ENCODE measurements at places on chromosomes 5 and 9.

- DNase-seq, result no peak
Measured at GRCh38 chr5:98175474-98175873, 598.0 kb upstream of the RGMB start.

DNA sequence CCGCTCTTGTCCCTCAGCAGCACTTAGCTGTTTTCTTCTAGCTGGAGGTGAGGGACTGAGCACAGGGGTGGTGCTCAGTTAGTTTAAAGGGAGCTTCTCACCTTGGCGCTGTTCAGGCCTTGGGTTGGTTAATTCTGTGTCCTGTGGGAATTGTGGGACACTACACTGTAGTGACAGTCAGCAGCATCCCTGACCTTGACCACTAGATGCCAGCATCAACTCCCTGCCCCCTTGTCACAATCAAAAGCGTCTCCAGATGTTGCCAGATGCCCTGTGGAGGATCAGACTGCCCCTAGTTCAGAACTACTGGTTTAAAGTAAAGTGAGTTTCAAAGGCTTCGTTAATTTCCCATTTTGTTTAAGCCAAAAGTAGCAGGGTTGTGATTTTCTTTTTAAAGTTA lies 65.5 kb upstream of the DMRT3 start:
- DNase-seq, result peak; percentile 19

GRCh38 chr5:9194509-9194908 lies 351.4 kb downstream of the SEMA5A start:
- no peak for DNase-seq

DNA sequence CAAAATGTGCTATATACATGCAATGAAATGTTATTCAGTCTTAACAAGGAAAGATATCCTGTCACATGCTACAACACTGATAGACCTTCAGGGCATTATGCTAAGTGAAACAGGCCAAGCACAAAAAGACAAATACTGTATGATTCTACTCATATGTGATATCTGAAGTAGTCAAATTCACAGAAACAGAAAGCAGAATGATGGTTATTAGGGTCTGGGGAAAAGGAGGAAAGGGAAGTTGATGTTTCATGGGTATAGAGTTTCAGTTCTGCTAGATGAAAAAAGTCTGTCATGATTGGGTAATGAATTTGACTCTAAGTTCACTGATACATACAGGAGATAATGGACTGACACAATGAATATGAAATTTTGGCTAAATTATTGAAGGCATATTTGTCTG lies 11.2 kb upstream of the RIC1 start:
- DNase-seq, result no peak

DNA sequence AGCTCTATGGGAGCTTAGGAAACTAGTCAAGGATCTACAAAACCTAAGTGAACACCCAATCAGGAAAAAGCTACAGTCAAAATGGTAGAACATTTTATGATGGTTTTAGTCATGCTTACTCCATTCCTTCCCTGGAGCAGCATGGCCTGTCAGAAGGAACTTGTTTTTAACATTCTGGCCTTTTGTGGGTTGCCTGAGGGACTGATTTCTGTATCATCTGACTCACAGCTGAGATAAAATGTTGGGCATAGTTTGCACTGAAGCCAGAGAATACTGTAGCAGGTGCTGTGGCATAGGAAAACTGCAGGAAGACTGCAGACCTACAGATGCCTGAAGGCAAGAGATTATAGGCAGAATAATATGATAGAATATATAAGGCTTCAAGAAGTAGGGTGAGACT lies 719.6 kb upstream of the GRAMD2B start:
- DNase-seq, result no peak

GRCh38 chr9:15549611-15550010 lies 3.2 kb upstream of the CCDC171 start:
- DNase-seq, result no peak

GRCh38 chr5:178274781-178275537 lies 42.4 kb upstream of the PHYKPL start:
- DNase-seq, result no peak

DNA sequence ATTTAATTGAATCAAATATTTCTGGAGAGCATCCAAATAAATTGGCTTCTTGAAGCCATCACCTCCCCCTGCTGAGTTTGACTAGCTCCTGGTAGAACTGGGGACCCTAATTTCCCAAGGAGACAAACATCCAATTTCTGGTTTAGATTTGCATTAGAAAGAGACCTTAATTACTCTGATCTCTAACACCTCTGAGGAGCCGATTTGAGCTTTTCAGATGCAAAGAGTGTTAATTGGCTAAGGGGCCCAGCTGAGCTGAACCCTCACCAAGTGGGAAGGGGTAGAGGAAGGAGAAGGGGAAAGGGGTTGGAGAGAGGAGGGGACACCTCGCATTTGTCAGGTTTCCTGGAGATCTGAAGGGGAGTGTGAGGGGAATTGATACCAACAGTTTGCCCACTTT lies 145.4 kb upstream of the SHB start:
- peak; percentile 59 for DNase-seq

- DNase-seq, result no peak
Measured at GRCh38 chr5:98698359-98698758, 75.1 kb upstream of the RGMB start.

DNA sequence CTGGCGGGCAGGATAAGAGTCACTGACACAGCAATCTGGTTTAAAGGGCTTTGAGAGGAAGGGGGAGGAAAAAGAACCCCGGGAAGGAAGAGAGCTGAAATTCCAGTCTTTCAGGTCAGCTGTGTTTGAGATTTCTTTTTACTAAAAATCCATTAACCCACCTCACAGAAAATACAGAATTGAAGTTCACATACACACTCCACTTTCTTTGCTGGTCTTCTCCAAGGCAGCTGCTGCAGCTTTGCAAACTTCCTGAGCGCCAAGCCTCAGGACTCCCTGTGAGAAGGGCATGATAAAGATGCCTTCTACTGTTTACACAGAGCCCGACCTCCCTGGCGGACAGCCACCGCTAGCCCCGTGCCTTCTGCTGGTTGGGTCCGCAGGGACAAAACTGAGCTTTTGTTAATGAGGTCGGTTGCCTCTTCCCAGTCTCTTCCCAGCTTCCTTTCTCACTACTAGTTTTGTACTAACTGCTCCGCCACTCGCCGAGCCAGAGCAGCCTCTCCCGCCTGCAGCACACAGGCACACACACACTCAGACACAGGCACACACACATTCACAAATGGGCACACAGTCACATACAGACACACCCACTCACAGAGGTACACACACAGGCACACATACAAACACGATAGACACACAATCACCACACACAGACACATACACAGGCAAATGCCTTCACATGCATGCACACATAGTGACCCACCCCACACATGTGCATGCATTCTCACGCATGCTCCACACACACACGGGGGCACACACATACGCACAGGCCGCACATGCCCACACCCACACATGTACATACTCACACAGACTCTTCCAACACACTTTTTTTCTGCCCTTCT lies at the start of gene FREM1:
TSS of gene FREM1 (minus strand) at position 468 of the 845 bp plus-strand sequence. CDS start 41,451 bp downstream, outside the sequence.
- no peak for DNase-seq

DNA sequence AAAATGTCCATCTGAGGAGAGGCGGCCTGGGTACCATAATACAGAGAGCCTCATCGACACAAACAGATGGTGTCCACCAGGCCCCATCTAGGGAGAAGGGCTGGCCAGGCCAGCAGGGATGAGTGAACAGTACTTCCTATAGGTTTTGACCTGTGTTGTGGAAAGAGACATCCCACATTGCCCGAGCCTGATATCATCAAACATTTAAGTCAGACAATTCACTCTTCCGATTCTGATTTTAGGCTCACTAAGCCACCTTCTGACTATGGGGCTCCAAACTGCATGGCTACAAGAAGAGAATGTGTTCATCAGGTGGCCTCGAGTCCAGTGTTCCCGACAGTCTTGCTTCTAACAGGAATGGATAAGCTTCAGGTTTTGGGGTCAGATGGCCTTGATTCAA lies 38.9 kb downstream of the SLC22A5 start:
- no peak for DNase-seq

DNA sequence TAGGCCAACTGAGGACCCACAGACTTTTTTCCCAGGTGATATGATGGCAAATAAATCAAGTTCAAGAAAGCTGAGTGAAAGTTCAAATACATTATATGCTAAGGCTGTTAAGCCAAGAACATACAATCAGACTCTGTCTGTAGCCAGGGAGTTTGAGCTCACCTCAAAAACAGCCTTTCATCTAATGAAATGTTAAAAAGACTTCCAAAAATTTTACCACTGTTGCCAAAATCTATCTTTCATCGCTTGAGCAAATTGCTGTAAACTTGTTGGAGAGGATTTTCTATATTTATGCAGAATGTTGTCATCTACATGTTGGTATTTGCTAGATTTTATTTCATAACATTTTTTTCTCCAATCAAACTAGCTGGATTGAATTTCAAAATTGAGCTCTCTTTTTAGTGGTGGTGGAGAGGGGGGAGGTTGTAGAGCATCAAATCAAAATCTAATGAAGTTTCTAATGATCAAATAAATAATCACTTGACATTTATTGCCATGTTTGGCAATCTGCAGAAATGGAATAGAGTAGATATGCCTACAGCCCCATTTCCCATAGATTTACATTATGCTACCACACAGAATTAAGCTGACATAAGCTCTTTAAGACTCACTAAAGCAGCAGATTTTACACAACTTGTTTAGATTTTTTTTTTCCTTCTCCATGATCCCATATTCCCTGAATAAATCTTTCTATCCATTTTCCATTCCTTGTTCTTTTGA lies 828.9 kb upstream of the ZNF608 start:
- no peak for DNase-seq

GRCh38 chr9:105281926-105282325 lies 37.5 kb downstream of the SLC44A1 start:
- no peak for DNase-seq

DNA sequence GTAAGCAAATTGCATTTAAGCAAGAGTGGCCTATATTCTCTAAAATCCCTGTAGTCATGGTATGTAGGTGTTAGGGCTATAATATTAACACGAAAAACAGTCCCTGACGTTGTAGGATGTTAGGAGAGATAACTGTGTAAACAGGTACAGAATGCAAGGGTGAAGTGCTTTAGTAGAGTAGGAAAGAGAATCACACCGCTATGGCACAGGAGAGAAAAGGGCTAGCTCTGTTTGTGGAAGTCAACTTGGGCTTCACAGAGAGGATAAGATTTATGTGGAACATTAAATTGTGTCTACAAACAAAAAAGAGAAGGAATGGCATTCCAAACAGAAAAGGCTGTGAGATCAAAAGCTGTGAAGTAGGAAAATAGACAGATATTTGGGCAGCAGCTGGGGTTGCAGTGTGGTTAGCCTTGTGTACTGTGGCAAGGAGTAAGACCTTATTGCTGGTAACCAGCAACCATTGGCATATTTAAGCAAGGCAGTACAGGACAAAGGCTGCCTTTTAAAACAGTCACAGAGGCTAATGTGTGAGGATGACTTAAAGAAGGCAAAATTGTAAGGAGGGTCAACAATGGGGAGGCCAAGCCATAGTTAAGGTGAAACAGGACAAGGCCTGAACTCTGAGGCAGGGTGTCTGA lies 337.5 kb upstream of the ADAMTSL1 start:
- DNase-seq, result no peak

GRCh38 chr9:12554636-12555035 lies 138.5 kb upstream of the TYRP1 start:
- no peak for DNase-seq

DNA sequence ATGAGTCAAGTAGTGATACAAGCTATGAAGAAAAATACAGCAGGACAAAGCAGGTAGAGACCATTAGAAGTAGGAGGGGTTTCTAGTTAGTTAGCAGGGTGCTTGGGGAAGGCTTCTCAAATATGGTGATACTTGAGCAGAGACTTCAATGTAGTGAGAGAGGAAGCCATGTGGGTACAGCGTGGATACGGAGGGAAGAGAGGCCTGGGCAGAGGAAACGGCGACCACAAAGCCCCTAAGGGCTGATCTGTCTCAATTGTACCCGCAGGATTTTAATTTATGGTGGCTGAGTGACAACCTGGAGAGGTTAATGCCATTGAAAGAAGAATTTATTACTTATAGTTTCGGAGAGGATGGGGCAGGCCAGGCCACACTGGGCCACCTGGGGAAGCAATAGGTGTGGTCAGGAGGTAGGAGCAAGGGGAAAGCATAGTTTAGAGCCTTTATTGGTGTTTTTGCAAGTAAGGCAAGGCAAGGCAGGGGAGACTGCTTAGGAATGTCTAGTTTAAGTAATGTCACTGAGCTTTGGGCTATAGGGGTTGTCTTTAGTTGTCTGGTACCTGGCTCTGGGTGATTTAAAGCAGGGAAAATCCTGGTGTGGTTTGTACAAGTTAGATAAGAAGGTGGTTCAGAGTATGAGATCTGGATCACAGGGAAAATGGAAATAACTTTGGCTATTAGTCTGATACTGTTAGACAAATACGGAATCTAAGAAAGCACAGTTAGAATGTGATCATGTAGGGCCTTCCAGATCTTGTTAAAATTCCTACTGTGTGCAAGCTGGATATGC lies 42.6 kb downstream of the GCNT4 start:
- no peak for DNase-seq

GRCh38 chr5:154697371-154697770 lies 57.8 kb upstream of the LARP1 start:
- DNase-seq, result no peak

DNA sequence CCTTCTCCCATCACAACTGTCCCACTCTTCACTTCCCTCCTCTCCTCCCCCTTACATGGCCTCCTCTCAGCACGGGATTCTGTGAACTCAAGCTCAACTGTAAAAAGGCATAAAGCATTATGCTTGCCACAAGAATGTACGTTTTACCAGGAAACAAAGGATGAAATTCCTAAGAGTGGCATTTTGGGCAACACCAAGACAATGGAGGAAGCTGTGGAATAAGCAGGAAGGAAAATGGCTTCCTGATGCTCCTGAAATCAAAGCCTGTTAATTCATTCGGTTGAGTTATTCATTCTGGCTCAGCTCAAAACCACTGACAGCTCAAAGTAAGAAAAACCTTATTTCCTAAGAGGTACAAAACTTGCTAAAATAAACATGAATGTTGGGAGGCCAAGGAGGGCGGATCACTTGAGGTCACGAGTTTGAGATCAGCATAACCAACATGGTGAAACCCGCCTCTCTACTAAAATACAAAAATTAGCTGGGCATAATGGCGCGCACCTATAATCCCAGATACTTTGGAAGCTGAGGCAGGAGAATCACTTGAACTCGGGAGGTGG lies 40.8 kb upstream of the DMRT1 start:
- DNase-seq, result no peak

DNA sequence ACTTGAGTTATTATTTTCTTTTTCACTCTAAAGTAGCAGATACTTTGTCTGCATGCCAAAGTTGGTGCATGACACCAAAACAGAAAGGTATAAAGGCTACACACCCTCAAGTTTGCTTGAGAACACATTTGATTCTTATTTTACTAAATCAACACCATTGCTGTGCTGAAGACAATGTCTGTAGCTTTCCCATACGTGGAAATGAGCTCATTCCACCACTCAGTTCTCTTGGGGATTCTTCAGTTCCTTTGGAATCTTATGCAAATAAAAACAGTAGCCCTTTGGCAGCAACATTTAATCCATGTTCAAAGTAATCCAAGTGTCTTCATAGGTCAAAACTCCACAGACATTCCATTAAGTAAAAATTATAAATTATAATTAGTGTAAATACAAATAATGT lies 264.9 kb downstream of the TLE1 start:
- no peak for DNase-seq

GRCh38 chr5:172769342-172769615 lies 1.7 kb downstream of the DUSP1 start:
- no peak for DNase-seq
